Left ventricle myocardium inferior (tissue), 1 donor: ENCODE measurements at places on chromosomes 5 and 9. TPM values are rescaled to one million over a fixed set of nuclear protein-coding genes. Genes with fewer than 3 reads are reported as not detected.

CRHBP gene
- 0.63 TPM for total RNA-seq

LEAP2 gene
- total RNA-seq, result 1.9 TPM

SPATA6L gene
- total RNA-seq, result 0.96 TPM

ITGA1 gene
- 28.4 TPM for total RNA-seq

TJP2 gene
- total RNA-seq, result 130 TPM

PCDHGC5 gene
- 2.9 TPM for total RNA-seq

LRRC14B gene
- total RNA-seq, result 93.4 TPM

COL27A1 gene
- 6.4 TPM for total RNA-seq

LRRTM2 gene
- total RNA-seq, result not detected

UHRF2 gene
- total RNA-seq, result 14.1 TPM

TARS1 gene
- total RNA-seq, result 66.1 TPM

ADAMTS19 gene
- 0.38 TPM for total RNA-seq

ADAMTS12 gene
- 0.85 TPM for total RNA-seq

COL23A1 gene
- total RNA-seq, result 27.4 TPM

SLC34A1 gene
- total RNA-seq, result not detected

PFN3 gene
- not detected for total RNA-seq

LAMC3 gene
- total RNA-seq, result 0.66 TPM

PSMD5 gene
- 16.2 TPM for total RNA-seq

IFNA5 gene
- total RNA-seq, result not detected

HAVCR1 gene
- total RNA-seq, result not detected

PDLIM4 gene
- total RNA-seq, result 4.8 TPM

HRH2 gene
- 47.7 TPM for total RNA-seq

COL5A1 gene
- 13.9 TPM for total RNA-seq

SLCO6A1 gene
- not detected for total RNA-seq

ACTL7B gene
- not detected for total RNA-seq
